Progenitor cell of endocrine pancreas (in vitro differentiated cells): ENCODE measurements at places on chromosomes 3 and 15.

GRCh38 chr15:56040081-56041035 lies 46.9 kb upstream of the NEDD4 start:
- DNase-seq, result no peak

DNA sequence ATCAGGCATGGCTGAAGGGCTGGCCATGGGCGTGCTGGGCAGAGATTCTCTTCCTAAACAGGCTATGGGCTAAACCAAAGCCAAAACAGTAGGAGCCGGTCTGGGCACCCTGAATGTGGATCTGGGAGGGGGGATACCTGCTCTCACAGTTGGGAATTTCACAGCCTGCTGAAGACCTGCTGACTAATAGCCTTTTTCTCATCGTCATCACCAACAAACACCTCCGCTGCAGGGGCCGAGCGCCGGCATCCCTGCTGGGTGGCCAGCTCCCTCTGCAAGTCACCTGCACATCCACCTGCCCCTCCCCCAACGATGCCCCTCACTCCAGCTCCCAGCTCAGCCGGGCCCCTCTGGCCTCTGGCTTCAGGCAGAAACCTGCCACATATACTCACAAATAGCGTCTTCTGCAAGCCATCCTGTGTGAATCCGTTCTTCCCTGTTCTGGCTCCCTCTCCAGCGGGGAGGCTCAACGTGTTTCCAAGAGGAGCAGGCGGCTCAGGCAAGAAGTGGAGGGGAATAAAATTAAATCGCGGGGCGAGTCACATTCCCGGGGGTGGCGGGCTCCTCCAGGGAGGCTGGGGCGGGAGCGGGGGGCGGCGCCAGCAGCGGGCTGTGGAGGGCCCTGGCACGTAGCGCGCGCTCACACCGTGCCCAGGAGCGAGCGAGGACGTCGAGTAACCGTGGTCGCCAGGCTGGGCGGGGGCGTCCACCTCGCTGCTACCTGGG lies 466 bp downstream of the IQSEC1 start:
- DNase-seq, result no peak

DNA sequence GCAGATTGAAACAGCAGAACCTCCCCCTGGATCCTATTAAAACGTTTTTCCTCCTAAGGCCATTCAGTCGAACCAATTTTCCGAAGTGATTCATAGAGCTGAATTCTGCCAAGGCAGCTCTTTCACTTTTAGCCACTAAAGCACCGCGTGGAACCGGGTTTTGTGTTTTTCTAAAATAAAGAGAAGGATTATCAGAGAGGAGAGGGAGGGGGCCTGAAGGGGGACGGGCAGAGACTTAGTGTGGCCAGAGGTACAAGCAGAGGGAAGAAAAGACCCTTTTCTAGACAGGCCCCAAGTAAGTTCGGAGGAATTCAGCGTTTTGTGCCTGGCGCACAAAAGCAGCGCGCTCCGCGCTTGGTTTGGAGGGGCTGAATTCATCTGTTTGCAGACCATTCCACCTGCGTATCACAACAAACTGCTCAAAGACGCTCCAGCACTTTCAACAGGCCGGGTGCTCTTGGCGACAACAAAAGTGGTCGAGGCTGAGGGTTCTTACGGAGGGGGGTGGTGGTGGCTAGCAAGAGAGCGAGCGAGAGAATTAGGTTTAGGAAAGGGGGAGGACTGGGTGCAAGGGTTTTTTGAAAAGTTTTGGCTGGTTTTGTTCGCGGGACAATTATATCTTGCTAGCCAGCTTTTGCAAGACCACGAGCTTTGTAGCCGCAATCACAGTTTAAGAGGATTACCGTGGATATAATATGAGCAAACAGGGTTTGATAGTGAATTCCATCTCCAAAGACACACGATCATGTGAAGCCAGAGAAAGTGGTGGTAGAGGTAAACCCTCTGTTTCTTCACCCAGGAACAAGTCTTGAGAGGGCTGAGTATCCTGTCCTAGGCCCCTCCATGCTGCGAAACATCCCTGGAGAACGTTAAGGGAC lies 1.2 kb upstream of the FEZF2 start:
- DNase-seq, result no peak

DNA sequence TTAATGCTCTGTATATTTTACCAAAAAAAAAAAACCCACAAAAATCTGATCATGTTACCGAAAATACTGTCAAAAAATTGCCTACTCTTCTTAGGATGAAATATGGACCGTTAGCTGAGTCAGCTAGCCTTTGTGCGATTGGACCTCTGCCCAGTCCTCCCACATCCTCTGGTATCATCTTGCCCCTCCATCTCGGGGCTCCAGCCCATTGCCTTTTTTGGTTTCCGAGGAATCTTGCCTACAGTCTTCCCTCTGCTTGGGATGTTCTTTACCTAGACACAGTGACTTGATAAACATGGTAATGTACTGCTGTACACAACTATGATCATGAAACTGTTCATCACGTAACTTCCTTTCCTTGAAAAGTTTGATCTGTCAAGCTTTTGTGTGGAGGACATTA lies 371.4 kb downstream of the SV2B start:
- no peak for DNase-seq

GRCh38 chr3:26963361-26963743 lies 340.8 kb downstream of the LRRC3B start:
- no peak for DNase-seq

- DNase-seq, result no peak
Observed at GRCh38 chr3:193052354-193053045, 134.8 kb upstream of the MB21D2 start.

DNA sequence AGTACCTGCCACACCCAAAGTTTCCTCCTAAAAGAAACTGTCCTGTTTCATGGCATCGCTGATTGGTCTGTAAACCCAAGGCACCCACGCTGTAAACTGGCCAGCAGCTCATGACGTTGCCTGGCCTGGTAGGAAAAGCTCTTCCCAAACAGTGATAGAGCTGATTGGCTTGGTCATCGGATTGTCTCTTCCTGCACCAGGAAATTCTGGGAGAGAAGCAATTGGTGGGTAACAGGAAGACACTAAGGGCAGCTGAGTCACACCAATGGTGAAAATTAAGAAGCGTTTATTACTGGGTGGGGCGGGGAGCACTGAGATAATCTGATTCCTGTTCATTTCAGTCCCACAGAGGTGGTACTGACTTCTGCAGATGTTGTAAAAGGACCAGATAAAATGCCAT lies 31.0 kb downstream of the KLHL6 start:
- no peak for DNase-seq

DNA sequence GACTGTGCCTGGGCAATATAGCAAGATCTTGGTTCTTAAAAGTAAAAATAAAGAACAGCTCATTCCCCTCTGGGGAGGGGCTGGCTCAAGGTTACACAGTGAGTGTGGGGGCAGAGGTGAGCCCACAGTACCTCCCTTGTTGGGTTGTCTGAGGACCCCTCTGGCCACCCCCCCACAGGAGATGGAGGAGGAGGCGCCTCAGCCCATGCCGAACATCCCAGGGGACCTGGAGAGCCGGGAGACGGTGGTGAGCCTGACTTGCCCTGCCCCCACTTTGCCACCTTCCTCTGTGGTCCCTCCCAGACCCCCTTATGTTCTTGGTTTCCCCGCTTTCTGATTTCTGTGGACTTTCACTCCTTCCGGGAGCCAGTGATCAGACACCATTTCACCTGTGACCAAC lies 28.7 kb downstream of the NGRN start:
- no peak for DNase-seq

- no peak for DNase-seq
Observed at GRCh38 chr3:53823956-53824657, 22.1 kb downstream of the CHDH start.

GRCh38 chr3:127732879-127733350 lies 60.2 kb downstream of the ABTB1 start:
- DNase-seq, result no peak

DNA sequence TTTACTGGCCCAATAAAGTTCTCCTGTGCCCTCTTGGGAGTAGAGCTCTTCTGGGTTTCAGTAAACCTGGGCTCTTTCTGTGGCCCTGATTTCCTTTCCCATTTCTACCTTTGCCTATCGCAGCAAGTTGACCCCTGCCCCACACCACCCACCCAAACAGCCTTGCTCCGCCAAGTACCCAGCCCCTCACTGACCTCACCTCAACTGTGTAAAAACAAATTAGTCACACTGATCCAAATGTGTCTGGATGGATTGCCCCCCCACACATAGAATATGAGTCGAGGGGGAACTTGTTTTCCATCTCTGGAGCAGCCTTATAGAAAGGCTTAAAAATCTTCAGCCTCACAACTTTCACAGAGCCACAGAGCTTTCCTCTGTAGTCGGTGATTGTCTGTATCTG lies 28.6 kb upstream of the VEPH1 start:
- no peak for DNase-seq

DNA sequence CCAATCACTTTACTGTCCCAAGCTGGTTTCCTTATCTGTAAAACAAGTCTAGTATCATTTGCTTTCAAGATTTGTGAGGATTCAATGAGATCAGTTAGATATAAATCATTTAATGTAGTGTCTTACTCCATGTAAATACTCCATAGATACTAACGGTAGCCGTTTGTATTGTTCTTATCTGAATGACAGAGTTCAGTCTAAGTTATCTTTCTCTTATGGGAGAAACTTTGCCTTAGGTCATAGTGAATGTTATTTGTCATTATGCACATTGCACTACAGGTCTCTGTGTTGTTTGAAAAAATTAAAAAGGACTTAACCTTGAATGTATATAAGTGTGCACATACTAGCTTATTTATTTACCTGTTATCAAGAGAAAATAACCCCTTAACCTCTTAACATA lies 44.7 kb downstream of the MBNL1 start:
- DNase-seq, result no peak

- no peak for DNase-seq
Observed at GRCh38 chr3:39960515-39961191, 151.2 kb downstream of the MYRIP start.

DNA sequence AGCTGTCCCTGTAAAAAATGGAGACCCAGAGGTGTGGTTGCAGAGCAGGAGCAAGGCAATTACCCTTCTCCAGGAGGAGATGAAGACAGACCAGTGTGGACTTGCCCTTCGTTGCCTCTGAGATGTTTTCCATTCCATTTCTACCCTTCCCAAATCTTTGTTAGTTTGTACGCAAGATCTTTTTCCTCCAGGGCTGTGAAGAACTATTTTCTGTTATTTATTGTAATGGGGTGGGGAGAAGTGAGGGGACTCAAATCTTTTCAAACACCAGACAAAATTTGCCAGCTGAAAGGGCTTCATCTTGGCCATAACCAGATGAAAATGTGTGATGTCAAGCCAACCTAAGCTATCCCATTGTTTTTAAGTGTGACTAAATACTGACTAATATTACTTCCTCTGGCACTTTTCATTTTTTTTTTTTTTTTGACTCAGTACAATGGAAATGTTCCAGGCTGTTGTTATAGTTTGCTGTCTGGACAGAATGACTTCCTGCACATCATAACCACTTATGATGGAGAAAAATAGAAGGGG lies 271.3 kb upstream of the TPRG1 start:
- no peak for DNase-seq

- no peak for DNase-seq
Observed at GRCh38 chr3:186118692-186119091, 9.8 kb upstream of the ETV5 start.
